ENCODE measurements at places on chromosomes 6 and 20. TPM values are rescaled to one million over a fixed set of nuclear protein-coding genes. Genes with fewer than 3 reads are reported as not detected.

- DNase-seq = no peak
Measured at GRCh38 chr20:45781391-45781931, 10.2 kb downstream of the WFDC3 start.

DNA sequence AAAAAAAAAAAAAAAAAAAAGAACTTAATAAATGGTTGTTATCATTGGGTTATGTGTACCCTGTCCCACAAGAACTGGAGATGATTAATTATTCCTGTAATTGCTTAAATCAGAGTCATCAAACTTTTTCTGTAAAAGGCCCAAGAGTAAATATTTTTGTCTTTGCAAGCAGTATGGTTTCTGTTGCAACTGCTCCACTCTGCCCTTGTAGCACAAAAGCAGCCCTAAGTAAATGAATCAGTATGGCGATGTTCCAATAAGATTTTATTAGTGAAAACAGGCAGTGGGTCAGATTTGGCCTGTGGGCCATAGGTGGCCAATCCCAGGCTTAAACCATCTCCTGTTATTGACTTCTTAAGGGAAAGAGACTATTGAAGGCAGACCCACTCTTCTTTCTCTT lies 252.7 kb downstream of the TSHZ2 start:
- DNase-seq = no peak

- DNase-seq = no peak
Measured at GRCh38 chr6:93447874-93448273, 28.5 kb upstream of the EPHA7 start.

GRCh38 chr6:53517021-53517420 lies 27.9 kb downstream of the GCLC start:
- no peak for DNase-seq

GRCh38 chr6:73203098-73203497 lies 22.2 kb downstream of the KHDC1L start:
- DNase-seq = no peak

Gene TRAPPC3L
- total RNA-seq = not detected

Gene CHRNA4
- total RNA-seq = not detected
